Vagina (tissue), 2 donors: ENCODE measurements at places on chromosomes 7 and 10. TPM values are rescaled to one million over a fixed set of nuclear protein-coding genes. Genes with fewer than 3 reads are reported as not detected.

- H3K36me3 ChIP-seq, result no peaks in the 10 kb centered on the region
- no peaks in the 10 kb centered on the region for H3K27me3 ChIP-seq
- H3K27ac ChIP-seq, result no peak overlapping the region
Observed at GRCh38 chr10:110841767-110842267, 29.9 kb upstream of the PDCD4 start.

DNA sequence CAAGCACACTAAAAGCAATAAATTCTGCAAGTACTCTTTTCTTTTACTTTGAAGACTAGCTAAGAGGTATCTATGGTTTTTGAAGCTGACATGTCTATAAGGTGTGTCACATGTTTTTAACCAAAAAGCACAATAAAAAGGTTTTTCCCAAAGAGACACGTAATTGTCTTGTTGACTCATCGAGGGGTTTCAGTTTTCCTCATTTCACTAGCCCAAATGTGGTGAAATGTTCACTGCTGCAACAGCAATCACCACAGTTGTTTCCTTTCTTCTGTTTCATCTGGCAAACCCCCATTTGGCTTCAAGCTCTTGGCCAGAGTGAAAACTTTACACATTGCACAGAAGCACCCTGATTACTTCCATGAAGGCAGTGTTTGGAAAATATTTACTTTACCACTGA is 3.8 kb upstream of the HOXA4 start:
- H3K27me3 ChIP-seq, result no peaks in the 10 kb centered on the region
- no peak overlapping the region for H3K4me3 ChIP-seq
- no peak overlapping the region for H3K27ac ChIP-seq
- DNase-seq, result no peak

GRCh38 chr7:32415519-32415918 is 74.7 kb downstream of the LSM5 start:
- no peak overlapping the region for H3K4me3 ChIP-seq
- H3K27ac ChIP-seq, result no peak overlapping the region
- no peaks in the 10 kb centered on the region for H3K4me1 ChIP-seq
- DNase-seq, result no peak

DNA sequence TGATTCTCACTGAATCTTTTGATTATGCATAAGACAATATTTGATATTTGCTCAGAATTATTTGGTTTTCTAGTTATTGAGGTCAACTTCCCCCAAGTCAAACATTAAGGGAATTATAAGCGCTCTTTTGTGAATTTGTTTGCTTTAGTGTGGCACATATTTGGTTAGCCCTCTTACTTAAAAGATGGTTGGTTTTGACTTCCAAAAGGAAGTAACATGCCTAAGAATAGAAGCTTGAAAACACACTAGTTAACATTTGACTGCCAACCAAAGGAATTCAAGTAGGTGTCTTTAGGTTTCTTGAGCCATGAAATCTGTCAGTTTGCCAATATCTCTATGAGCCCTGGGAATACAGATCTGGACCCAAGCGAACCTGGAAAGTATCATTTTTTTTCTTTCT is 24.9 kb downstream of the STEAP4 start:
- H3K36me3 ChIP-seq, result no peaks in the 10 kb centered on the region
- H3K27me3 ChIP-seq, result no peaks in the 10 kb centered on the region
- DNase-seq, result no peak
- H3K4me3 ChIP-seq, result no peak overlapping the region
- no peaks in the 10 kb centered on the region for H3K4me1 ChIP-seq
- no peak overlapping the region for H3K27ac ChIP-seq

DNA sequence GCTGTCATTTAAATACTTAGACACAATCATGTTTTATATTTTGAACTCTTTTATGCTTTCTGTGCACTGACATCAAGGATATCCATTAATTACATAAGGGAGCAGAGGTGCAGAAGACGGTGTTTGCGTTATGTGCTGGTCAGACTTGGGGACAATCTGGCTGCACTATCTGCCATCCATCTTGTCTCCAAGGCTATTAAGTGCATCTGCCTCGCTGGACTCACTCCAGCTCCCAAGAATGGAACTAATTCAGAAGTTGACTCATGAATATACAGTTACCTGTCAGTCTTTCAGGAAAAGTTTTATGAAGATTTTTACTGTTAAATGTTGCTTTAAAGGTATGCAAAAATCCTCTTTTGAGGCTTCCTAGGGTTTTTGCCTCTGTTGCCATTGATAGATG is 391.0 kb downstream of the SUGCT start:
- H3K4me3 ChIP-seq, result no peak overlapping the region
- H3K27me3 ChIP-seq, result no peaks in the 10 kb centered on the region
- no peaks in the 10 kb centered on the region for H3K36me3 ChIP-seq
- DNase-seq, result no peak
- peaks cover 6% of the 10 kb centered on the region for H3K4me1 ChIP-seq

DNA sequence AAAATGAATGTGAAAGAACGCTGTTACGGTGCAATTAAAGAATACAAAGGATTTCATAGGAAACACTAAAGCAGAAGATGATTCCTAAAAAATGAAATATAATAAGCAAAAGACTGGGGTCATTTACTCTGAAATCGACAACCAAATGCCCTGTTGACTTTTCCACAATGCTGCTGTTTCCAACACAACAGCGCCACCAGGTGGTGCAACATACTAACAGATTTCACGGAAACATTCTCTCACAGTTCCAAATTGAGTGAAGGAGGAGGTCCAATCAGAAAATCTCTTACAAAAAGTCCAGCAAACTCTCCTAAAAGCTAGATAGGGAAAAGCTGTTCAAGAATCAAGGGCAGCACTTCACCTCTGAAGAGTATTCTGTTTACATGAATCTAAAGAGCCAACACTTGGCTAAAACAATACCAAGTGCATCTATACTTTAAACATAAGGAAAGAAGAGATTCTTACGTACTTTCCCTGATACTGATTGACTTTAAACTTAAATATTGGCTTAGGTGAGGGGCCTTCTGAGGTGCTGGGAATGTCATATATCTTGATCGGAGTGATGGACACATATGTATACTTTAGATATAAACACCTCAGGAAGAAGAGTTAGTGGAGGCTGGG is 55.9 kb downstream of the UPF2 start:
- H3K4me1 ChIP-seq, result no peaks in the 10 kb centered on the region
- no peak for DNase-seq
- peaks cover 5% of the 10 kb centered on the region for H3K36me3 ChIP-seq
- H3K4me3 ChIP-seq, result no peak overlapping the region
- H3K27me3 ChIP-seq, result no peaks in the 10 kb centered on the region

DNA sequence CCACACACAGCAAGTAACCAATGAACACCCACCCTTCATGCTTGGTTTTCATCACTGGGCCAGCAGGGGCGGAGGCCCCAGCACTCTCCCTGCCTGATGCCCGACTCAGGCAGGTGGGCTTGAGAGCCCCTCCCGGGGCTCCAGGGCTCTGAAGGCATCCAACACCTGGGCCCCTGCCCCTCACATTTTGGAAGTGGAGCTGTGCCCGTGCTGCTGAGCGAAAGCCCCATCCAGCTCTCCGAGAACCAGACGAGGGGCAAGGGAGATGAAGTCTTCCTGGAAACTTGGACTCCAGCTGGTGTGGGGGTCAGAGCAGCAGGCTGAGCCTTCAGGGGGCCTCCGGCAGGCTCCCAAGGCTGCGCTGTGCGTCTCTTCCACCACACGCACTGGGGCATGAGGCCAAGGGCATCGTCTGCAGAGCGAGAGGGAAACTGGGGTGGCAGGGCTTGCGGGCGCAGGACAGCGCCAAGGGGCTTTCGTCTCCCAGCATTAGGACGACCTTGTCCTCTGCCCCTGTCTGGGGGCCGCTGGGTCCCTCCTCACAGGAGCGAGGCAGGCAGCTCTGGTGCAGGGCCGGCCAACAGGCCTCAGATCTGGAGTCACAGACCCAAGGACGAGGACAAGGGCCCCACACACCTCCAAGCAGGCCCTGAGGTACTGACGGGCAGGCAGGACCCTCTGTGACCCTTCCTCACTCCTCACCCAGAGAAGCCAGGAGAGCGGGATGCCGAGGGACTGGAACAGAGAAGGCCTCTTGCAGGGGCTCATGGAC is 108.3 kb upstream of the FAM20C start:
- no peaks in the 10 kb centered on the region for H3K36me3 ChIP-seq
- no peak for DNase-seq
- peaks cover 33% of the 10 kb centered on the region for H3K4me1 ChIP-seq
- no peaks in the 10 kb centered on the region for H3K27me3 ChIP-seq
- no peak overlapping the region for H3K27ac ChIP-seq

GRCh38 chr10:21989453-21990154 is 13.9 kb downstream of the DNAJC1 start:
- no peaks in the 10 kb centered on the region for H3K4me1 ChIP-seq
- no peak for DNase-seq
- H3K36me3 ChIP-seq, result no peaks in the 10 kb centered on the region
- no peak overlapping the region for H3K4me3 ChIP-seq

- H3K27ac ChIP-seq, result no peak overlapping the region
- H3K4me3 ChIP-seq, result no peak overlapping the region
- H3K36me3 ChIP-seq, result no peaks in the 10 kb centered on the region
- no peaks in the 10 kb centered on the region for H3K27me3 ChIP-seq
- DNase-seq, result no peak
Observed at GRCh38 chr10:4001811-4002210, 216.8 kb upstream of the KLF6 start.

- H3K27ac ChIP-seq, result no peak overlapping the region
- DNase-seq, result no peak
- H3K27me3 ChIP-seq, result no peaks in the 10 kb centered on the region
- no peaks in the 10 kb centered on the region for H3K4me1 ChIP-seq
Observed at GRCh38 chr10:113971349-113971973, 72.2 kb upstream of the ADRB1 start.

DNA sequence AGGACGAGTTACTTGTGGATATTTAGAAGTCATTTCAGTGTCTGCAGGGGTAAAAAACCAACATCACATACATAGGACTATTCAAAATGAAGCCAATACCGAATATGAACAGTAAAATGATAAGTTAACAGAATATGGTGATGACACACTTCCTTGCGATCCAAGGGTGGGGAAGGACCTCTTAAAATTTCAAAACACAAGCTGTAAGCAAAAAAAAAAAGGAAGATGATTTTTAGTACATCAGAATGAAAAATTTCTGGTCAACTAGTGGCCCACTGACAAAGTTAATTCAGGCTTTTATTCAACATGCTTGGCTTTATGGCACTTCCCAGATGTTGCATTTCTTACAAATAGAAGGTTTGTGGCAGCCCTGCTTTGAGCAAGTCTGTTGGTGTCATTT is 19.0 kb upstream of the GALNTL5 start:
- no peaks in the 10 kb centered on the region for H3K36me3 ChIP-seq
- no peak overlapping the region for H3K4me3 ChIP-seq
- H3K27ac ChIP-seq, result no peak overlapping the region
- no peaks in the 10 kb centered on the region for H3K27me3 ChIP-seq
- H3K4me1 ChIP-seq, result peaks cover 9% of the 10 kb centered on the region

GRCh38 chr7:156765901-156766656 is 125.5 kb downstream of the RNF32 start:
- no peak for DNase-seq
- H3K36me3 ChIP-seq, result no peaks in the 10 kb centered on the region
- H3K27ac ChIP-seq, result no peak overlapping the region
- H3K4me3 ChIP-seq, result no peak overlapping the region
- no peaks in the 10 kb centered on the region for H3K27me3 ChIP-seq

DNA sequence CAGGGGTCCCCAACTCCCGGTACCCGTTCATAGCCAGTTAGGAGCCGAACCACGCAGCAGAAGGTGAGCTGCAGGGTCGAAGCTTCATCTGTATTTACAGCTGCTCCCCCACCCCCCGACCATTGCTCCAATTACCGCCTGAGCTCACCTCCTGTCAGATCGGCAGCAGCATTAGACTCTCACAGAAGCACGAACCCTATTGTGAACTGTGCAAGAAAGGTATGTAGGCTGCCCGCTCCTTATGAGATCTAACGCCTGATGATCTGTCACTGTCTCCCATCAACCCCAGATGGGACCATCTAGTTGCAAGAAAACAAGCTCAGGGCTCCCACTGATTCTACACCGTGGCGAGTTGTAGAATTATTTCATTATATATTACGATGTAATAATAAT is 14.6 kb upstream of the AZGP1 start:
- no peaks in the 10 kb centered on the region for H3K36me3 ChIP-seq
- peaks cover 21% of the 10 kb centered on the region for H3K4me1 ChIP-seq
- no peak for DNase-seq
- H3K27me3 ChIP-seq, result no peaks in the 10 kb centered on the region

DNA sequence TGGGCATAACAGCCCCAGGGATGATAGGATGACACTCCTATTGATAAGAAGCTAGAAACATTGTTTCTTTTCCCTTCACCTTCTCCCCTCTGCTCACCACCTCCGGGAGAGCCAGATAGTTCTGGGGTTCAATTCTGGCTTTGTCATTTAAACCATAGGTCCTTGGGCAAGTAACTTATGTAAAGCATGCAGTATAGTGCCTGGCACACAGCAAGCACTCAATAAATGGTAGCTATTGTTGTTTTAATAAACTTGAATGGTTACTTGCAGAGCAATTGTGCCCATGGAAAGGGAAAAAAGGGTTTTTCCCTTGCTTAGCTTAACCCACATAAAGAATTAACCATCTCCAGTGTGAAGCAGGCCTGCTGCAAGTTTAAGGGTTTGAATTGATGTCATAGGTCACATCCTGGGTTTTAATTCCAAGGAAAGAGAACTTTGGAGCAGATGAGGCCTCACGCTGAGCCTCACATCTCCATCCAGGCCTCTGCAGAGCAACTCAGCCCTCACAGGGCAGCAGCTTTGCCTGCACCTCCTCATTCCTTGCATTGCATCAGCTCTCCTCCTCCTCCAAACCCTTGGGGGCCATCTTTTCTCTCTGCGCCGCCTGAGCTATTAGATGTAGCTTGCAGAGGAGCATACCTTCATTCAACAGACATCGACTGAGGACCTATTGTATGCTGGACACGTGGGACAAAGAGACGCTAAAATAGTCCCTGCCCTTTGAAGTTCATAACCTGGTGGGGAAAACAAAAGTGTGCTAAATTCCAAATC is 22.9 kb downstream of the ZNF775 start:
- H3K27me3 ChIP-seq, result no peaks in the 10 kb centered on the region
- no peak for DNase-seq
- peaks cover 25% of the 10 kb centered on the region for H3K4me1 ChIP-seq
- H3K4me3 ChIP-seq, result no peak overlapping the region
- no peak overlapping the region for H3K27ac ChIP-seq
- H3K36me3 ChIP-seq, result peaks cover 7% of the 10 kb centered on the region

DNA sequence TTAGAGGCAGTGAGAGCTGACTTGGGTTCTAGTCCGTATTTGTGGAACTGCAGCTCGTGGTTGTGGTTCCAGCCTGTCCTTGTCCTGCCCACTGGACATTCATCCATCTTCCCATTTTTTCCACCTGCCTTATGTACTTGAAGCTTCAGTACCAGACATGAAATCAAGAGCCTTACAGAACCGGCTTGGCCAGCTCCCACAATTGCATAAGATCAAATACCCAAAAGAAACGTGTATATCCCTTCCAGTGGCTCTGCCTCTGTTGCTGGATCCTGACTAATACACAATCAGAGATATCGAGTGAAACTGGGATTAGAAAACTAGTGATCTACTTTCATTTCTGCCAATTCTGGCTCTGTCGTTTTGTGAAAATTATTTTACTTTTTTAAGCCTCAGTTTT is 23.8 kb upstream of the LIPA start:
- peak overlapping the region; percentile 76 for H3K27ac ChIP-seq
- no peak for DNase-seq
- no peaks in the 10 kb centered on the region for H3K27me3 ChIP-seq

- DNase-seq, result no peak
- H3K4me3 ChIP-seq, result no peak overlapping the region
- H3K36me3 ChIP-seq, result no peaks in the 10 kb centered on the region
- no peak overlapping the region for H3K27ac ChIP-seq
- H3K27me3 ChIP-seq, result no peaks in the 10 kb centered on the region
Observed at GRCh38 chr7:104883248-104883717, 130.7 kb upstream of the KMT2E start.

The GARIN1A gene
- 1.5 TPM for total RNA-seq

The SKAP2 gene
- 12.8 TPM for total RNA-seq

The SEMA3E gene
- total RNA-seq, result 4.4 TPM

The AGK gene
- 21.1 TPM for total RNA-seq

The TUBB8 gene
- total RNA-seq, result not detected
